AG04450 (cell line): ENCODE measurements at places on chromosomes 7 and 10.
A peak's percentile ranks its signal among the peaks of the same experiment; 100 is the strongest.

DNA sequence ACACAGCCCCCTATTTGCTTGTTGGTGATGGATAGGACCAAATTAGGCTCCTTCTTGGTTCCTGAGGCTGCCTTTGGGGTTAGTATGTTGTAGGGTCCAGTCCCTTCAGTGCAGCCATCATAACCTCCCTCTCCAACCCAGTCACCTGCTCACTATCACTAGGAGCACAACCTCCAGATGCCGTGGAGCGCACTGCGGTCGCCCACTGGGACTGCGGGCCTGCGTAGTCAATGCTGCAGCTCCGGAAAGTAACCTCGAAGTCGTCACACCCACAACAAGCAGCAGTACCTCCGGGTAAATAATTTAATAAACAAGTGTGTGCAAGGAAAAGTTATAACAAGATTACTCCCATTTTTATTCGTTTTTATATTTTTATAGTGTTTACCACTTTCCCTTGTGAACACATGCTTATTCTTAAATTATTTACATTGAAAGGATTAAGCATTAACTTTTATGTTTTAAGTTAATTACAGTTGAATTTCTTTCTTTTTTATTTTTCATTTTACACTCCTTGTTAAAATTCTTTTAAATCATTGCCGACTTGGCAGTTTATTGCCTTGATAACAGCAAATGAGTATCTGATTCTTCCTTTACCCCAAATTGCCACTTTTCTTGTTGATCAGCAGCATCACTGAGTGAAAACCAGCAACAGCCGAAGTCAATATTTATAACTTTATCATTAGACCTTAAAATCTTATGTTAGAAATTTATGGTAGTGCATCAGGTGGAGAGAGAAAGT, 399.5 kb upstream of the LRGUK start:
- no peak for DNase-seq

- peak; percentile 29 for DNase-seq
Observed at GRCh38 chr7:85595750-85596178, 408.9 kb upstream of the SEMA3D start.

DNA sequence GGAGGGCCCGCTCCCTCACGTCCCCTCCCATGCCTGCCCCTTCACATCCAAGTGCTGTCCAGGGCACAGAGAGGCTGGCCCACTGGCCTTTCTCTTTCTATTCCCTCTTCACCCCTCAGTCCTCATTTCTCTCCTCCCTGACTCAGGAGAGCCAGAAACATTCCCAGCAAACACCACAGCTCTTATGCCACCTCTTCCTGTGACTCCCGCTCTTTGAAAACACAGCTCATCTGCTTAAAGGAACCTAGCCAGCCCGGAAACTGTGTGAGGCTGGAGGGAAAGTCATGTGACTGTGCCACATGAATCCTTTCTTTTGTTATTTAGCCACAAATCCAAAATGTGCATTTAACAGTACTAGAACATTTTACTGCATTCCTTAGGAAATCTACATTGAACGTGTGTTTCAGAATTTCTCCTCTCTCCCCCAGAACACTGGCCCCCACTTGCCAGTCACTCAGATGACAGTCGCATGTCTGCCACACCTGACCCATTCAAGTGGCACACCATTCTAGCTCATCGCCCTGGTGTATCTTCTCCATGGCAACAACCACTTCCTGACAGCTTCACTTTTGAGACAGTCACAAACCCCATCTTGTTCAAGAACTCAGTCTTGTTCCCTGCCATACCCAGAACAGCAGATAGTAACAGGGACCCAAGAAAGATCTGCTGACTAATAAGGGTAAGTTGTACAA, 42.8 kb downstream of the GRB10 start:
- no peak for DNase-seq

DNA sequence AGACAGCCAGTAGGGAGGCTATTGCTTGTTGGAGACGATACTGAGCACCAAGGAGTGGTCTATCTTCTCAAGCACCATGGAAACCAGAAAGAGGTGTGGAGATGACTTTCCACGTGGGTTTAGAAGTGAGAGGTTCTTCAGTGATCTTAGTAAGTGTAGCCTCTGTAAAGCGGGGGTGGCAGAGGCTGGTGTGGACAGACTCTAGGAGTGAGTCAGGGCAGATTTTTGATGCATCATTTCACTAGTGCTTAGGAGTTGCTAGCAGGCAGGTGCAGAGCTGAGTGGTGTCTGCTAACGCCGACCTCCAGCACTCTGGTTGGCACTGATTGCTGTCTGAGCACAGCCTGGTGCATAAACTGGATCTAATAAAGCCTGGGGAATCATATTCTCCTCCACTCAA, 78.4 kb upstream of the ADO start:
- DNase-seq, result no peak

DNA sequence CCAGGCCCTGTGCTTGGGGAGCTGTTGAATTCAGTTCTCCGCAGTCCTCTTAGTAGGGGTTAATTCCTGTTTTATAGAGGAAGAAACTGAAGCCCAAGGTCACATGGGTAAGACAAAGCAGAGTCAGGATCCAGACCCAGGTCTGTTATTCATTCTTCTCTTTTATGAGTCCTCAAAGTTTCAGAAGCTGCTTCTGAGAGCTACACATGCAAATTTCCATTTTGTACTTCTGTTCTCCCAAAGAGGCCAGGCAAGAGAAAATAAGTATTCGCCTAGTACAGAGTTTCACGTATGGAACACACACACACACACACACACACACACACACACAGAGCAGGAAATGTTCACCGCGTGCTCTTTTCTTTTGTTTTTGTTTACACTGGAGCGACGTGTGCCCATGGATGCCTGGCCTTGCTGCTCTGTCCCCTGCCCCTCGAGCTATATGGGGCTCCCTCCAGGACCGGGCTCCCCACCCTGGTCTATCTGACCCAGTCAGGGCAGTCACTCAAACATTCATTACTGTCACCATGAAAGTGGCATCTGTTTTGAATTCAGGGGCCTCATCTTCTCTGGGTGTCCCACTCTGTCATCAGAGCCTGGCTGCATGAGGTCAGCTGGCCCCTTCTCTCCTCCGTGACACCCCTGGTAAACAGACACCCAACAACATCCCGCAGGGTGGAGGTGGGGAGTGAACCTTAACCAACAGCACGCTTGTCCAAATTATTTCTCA, 84.4 kb downstream of the TNS3 start:
- no peak for DNase-seq

DNA sequence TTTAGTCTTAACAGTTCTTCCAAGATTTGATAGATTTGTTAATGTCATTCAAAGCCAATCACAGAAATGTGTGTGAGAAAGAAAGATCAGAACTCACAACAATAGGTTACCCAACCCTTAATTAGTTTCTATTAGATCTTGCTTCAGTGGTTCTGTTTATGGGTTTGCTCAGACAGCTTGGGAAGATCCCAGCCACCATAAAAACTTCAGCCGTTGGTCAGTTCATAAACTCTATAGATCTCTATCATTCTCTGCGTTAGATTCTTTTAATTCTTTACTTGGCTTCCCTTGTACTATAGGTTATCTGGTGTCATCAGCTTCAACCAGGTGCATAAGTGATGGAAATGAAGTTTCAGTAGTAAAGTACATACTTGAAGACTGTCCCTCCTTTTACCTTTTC, 54.4 kb downstream of the ZNF277 start:
- no peak for DNase-seq

DNA sequence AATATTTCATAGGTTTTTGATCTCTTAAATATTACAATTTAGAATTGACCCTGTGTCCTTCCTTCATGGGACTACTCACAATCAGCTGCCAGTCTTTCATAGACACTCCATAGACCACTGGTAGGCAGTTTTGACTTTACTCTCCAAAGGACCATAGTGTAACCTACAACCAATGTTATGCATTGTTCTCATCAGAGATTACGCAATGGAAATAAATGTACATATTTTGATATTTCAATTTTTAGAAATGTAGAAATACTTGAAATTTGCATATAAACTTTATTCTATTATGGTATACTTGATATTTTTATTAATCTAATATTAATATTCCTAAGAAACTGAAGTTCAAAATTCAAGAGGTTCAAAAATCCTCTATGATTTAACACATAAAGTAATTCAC, 446.4 kb upstream of the KCND2 start:
- no peak for DNase-seq

DNA sequence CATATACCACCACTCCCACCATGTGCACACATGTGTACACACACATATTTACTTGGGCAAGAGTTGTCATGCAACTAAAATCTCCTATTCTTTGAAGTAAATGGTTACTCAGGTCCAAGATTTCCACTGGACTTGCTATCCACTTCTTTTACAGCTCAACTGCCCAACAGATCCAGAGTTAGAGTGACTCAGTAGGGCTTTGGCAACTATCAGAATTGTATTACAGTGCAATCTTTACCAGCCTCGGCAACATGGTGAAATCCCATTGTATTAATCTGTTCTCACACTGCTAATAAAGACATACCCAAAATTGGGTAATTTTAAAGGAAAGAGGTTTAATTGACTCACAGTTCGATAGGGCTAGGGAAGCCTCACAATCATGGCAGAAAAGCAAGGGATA, 51.9 kb upstream of the ABLIM1 start:
- DNase-seq, result no peak

DNA sequence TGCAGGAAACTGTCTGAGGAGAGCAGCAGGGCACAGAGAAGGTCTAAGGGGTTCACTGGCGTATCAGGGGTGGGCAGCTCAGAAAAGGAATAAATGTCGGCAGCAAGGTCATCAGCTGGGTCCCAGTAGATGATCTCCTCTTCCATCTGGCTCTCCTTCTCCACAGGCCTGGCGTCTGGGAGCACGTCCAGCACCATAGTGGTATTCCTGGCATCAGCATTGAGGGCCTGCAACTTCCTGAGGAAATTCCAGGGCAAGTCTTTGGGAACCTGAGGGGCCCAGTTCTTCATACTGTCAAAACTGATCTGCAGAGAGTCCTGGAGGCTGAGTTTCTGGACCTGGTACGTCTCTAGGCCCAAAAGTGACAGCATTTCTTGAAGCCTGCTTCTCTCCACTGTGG, 9.6 kb upstream of the MRPS24 start:
- DNase-seq, result no peak

GRCh38 chr7:29228289-29229011, 33.9 kb downstream of the CHN2 start:
- DNase-seq, result no peak

DNA sequence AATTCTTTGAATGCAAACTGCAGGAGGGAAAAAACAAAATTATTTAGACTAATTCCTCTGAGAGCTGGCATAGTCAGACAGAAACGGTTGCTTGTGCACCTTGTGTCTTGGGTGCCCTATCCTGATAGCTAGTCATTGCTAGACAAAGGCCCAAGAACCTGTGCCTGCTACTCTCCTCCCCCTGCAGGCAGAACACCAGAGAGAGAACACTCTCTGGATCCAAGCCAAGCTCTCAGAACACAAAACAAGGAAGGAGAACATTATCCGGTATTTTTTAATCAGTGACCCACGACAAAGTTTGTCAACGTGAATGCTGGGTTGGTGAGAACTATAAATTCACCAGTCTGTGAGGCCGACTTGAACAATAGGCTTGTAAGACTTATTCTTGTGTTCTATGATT, 18.8 kb upstream of the PPP1R9A start:
- DNase-seq, result no peak

- DNase-seq, result no peak
Observed at GRCh38 chr10:116653885-116654284, 33.1 kb downstream of the PNLIPRP2 start.
